ENCODE measurements at places on chromosomes 3 and 15.

- DNase-seq: no peak
Observed at GRCh38 chr15:98035577-98036010, 75.1 kb downstream of the ARRDC4 start.

- DNase-seq: no peak
Observed at GRCh38 chr3:147414390-147415138, 5.4 kb downstream of the ZIC1 start.

DNA sequence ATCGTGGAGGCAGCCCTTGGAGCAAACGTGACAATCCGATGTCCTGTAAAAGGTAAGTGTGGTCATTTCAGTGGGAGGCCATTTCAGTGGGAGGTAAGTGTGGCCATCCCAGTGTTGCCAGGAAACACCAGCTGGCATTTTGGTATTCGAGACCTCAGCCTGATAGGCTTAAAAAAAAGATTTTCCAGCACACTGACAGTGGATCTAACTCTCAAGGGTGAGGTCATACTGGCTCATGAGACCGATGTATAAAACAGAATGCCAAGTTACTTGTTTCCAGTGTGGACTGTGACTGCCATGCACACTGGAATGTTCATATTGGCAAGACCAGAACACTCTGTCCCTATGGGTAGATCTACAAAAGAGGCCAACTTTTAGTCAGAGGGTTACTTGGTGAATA, 244.4 kb upstream of the GOLGA6L4 start:
- no peak for DNase-seq

- no peak for DNase-seq
Observed at GRCh38 chr3:73661265-73661664, 36.5 kb upstream of the PDZRN3 start.

DNA sequence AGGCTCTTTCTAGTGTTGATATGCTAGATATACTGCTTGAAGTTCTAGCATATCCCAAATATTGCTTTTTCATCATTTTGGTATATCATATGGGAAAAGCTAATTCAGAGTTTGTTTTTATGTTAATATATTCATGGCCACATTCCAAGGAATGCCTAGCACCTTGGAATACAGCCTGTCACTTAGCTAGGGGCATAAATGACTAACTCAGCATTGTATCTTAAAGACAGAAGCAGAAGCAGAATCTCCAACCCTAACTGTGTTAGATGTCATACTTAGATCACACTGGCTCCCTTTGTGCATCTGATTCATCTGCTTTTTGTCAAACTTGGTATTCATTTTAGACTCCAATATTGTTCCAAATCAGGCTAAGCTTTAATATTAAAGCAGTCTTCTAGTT, 130.8 kb upstream of the TSPAN3 start:
- no peak for DNase-seq

DNA sequence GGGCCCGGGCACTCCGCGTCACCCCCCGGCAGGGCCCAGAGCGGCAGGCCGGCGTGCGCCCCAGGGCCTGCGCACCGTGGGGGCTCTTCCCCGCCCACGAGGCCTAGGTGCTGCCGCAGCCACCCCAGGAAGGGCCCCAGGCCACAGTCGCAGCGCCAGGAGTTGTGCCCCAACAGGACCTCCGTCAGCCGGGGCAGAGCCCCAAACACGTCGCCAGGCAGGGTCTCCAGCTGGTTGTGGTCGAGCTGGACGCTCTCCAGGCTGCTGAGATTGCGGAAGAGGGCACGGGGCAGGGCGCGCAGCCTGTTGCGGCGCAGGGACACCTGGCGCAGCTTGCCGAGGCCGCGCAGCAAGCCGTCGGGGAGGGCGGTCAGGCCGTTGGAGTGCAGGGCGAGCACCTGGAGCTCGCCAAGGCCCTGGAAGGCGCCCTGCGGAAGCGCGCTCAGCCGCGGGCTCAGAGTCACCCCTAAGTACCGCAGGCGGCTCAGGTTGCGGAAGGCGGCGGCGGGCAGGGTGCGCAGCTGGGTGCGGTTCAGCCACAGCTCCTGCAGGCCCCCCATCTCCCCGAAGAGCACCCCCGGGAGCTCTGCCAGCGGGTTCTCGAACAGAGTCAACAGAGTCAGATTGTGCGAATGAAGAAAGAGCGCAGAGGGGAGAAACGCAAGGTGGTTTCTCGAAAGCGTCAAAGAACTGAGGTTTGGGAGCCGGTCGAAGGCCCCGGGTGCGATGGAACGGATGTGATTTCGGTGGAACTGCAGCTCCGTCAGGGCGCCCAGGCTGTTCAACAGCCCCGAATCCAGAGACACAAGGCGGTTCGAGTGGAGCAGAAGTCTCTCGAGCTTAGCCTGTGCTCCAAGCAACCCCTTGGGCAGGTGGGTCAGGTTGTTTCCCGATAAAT, 2.0 kb downstream of the GP5 start:
- no peak for DNase-seq

- DNase-seq: no peak
Observed at GRCh38 chr3:1766384-1766783, 332.3 kb upstream of the CNTN4 start.

- DNase-seq: no peak
Observed at GRCh38 chr15:58374147-58374546, 57.6 kb upstream of the LIPC start.

GRCh38 chr3:185984203-185984602, 46.4 kb upstream of the TRA2B start:
- no peak for DNase-seq

DNA sequence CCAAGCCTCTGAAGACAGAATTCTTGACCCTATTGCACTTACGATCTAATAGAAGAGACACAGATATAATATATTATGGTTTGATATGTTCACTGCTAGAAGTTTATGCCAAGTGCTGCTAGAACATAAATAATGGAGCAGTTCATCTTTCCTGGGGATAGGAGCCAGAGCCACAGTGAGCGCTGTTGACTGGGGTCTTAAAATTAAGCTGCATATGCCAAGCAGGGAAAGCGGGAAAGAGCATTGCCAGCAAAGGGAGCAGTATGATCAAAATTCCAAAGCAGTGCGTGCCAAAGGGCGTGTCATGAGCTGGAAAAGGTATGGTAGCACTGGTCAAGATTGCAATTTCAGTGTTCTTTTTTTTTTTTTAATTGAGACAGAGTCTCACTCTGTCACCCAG, 49.1 kb upstream of the ABHD2 start:
- no peak for DNase-seq

DNA sequence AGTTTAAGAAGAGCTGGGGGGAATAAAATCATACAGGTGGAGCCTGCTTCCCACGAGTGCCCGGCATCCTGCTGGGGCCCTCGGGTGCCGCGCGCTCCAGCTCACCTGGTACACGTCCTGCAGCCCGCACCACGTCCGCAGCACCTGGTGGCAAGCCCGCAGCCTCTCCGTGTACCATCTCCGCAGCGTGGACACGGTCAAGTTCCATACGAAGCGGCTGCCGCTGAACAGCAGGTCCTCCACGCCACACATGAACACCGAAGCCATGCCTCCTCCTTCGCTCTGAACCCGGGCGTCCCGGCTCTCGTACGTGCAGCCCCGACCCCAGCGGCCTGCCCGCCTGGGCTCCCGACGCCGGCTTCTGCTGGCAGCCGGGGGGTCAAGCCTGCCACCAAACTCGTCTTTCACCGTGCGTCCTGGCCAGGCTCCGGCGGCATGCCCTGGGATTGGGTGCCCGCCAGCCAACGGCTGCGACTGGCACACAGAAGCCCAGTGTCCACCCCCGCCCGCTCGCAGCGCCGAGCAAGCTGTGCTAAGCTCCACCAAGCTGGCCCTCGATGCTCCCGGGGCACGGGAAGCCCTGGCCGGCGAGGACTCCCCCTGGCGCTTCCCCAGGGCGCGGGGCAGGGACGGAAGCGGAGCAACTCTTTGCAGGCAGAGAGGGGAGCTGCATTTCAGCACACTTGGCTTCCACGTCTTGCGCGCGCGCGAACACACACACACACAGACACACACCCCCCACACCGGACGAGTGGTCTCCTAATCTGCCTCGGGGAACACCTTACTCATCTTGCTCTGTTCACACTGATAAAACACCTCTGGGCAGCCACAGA, at the start of gene FRMD4B:
Gene FRMD4B, minus strand, starts transcription at position 366 of the 833 bp plus-strand sequence. Its CDS starts 99 bp downstream, at position 267.
- peak; percentile 41 for DNase-seq

GRCh38 chr3:127706785-127707351, 34.1 kb downstream of the ABTB1 start:
- no peak for DNase-seq

GRCh38 chr3:15797642-15798303, at the start of gene ANKRD28:
Gene ANKRD28, minus strand, starts transcription at chr3:15797979. Its CDS starts 1,458 bp downstream, at chr3:15796521.
- no peak for DNase-seq

- no peak for DNase-seq
Observed at GRCh38 chr3:194738254-194739093, 52.8 kb downstream of the FAM43A start.

- no peak for DNase-seq
Observed at GRCh38 chr3:8767256-8767666, 2.2 kb downstream of the OXTR start.

DNA sequence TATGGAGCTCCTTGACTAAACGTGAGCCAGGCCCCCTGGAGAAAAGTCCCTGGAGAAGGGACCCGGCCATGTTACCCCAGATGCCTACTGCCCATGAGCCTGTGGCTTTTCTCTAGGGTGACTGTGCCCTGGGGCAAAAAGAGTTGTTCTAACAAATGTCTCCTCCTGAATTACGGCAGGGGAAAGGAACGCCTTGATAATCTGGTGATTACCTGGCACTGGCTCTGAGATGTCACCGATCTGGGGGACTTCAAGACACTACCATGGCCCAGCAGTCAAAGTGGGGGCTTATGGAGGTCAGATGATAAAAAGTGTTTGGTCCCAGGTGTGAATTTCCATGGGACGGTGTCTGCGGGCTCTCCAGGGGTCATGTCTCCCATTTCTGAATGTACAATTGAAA, 140.7 kb downstream of the KLF13 start:
- DNase-seq: no peak

GRCh38 chr3:41000471-41000870, 198.8 kb upstream of the CTNNB1 start:
- DNase-seq: no peak

- no peak for DNase-seq
Observed at GRCh38 chr3:97338375-97338774, 426.2 kb upstream of the ARL6 start.

- no peak for DNase-seq
Observed at GRCh38 chr15:29465196-29465595, 195.6 kb upstream of the NSMCE3 start.

DNA sequence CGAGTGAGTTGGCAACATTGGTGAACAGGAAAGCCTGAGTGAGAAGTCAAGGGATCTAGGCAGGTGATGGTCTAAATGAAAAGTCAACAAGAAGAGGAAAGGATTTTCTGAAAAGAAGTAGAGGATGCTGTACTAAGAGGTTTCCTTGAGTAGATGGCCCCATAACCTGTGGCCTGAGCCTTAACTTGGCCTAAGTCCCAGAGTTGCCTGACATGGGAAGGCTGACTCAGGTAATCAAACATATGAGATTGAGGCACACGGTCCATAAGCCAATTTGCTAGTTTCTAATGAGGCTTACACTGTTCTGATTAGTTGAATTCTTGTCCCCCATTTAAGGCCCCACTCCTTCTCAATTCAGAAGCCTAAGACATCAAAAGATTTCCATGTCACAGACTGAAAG, 262.5 kb upstream of the LMCD1 start:
- DNase-seq: no peak

DNA sequence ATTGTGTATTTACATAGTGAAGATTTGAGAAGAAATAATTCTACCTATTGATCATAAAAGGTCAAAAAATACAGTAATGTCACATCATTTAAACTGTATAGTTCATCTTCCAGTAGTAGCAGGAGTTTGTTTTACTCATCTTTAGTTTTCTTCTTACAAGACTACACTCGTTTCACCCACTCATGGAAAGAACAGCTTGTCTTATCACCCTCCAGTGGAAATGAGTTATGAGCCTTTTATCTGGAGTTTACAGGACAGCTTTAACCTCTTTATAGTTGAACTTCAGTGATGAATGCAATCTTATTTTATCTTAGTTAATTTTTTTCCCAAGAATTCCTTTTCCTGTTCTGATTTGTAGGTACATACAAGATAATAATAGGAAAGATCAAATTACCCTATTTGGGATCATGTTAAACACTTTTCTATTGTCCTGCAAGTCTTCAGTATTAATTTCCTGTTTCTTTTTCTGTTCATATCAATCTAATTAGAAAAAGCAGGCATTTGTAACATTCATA, 36.8 kb downstream of the RBMS3 start:
- no peak for DNase-seq

DNA sequence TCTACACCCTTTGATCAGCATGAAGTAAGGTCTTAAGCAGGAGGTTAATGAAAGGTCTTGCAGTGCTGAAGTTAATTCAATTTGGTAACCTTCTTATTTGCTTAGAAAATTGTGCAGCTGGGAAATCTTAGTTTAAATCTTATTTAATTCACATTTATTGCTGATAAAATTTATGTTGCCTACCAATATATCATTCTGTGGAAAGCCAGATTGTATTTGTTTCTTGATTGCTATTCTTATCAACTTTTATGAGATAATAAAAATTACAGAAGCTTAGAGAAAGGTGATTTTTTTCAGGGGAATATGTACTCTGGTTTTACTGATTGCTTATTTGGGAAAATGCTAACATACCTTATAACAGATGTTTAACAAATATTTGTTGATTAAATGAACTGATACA, 64.0 kb upstream of the PAQR5 start:
- no peak for DNase-seq

GRCh38 chr15:77633913-77634265, 1.2 kb upstream of the LINGO1 start:
- no peak for DNase-seq

GRCh38 chr15:74220475-74221248, 15.5 kb upstream of the CCDC33 start:
- no peak for DNase-seq

- DNase-seq: no peak
Observed at GRCh38 chr3:28917895-28918475, 362.9 kb upstream of the RBMS3 start.

DNA sequence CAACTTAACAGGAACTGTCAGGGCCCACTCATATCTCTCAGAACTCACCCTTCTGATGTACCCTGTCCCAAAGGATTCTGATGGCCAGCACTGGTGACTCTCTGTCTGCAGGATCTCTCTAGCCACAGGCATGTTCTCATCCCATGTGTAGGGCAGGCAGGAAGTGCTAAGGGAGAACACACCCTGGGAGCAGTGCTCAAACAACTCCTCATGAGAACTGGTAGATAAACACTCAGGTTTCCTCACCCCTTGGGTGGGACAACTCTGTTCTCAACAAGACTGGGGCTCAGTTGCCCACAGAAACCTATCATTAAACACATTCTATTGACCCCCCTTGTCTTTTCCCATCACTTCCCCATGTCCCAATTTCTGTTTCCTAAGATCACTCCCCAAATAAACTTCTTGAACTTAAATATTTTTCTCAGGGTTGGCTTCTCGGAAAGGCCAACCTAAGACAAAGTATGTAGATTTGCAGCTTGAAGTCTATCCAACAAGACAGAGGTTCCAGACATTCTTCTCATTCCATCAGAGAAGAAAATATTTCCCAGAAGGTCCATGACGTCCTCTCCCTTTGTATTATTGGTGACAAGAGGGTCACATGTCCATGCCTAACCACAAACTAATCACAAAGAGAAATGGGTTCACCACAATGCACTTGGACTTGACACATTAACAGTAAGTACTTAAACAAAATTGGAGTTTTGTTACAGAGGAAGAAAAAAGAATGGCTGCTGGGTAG, 276.6 kb upstream of the GADL1 start:
- no peak for DNase-seq
